ENCODE measurements at places on chromosomes 3 and 15. TPM values are rescaled to one million over a fixed set of nuclear protein-coding genes. Genes with fewer than 3 reads are reported as not detected.

Gene TOP2B
- total RNA-seq, result 109 TPM

Gene NSUN3
- total RNA-seq, result 19.9 TPM

Gene ALDH1A2
- not detected for total RNA-seq

Gene FAM43A
- 2.5 TPM for total RNA-seq

Gene SETMAR
- 12.5 TPM for total RNA-seq

- H3K27ac ChIP-seq, result no peak overlapping the region
- no peaks in the 10 kb centered on the region for H3K27me3 ChIP-seq
- H3K4me3 ChIP-seq, result no peak overlapping the region
- no peak for DNase-seq
These were observed 318.9 kb upstream of the IL12A start for GRCh38 chr3:159669766-159670165.

GRCh38 chr3:187296911-187297310 is 5.4 kb upstream of the MASP1 start:
- no peaks in the 10 kb centered on the region for H3K36me3 ChIP-seq
- H3K4me1 ChIP-seq, result no peaks in the 10 kb centered on the region
- no peaks in the 10 kb centered on the region for H3K27me3 ChIP-seq
- DNase-seq, result no peak

DNA sequence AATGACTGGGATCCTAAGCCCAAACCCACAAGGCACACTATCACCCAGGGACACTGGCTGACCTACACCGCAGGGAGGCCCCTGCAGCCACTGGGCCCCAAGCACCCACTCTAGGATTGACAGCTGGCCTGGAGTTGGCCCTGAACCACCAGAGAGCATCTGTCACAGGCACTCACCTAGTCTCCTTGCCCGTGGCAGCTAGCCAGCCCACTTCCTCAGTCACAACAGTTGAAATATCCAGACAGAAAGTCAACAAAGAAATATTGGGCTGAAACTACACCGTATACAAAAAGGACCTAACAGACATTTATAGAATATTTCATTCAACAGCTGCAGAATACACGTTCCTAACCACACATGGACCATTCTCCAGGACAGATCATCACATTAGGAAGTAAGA is 5.2 kb upstream of the SPINK8 start:
- DNase-seq, result no peak
- H3K27me3 ChIP-seq, result no peaks in the 10 kb centered on the region
- H3K27ac ChIP-seq, result no peak overlapping the region
- no peaks in the 10 kb centered on the region for H3K36me3 ChIP-seq
- no peak overlapping the region for H3K4me3 ChIP-seq
- H3K4me1 ChIP-seq, result no peaks in the 10 kb centered on the region

DNA sequence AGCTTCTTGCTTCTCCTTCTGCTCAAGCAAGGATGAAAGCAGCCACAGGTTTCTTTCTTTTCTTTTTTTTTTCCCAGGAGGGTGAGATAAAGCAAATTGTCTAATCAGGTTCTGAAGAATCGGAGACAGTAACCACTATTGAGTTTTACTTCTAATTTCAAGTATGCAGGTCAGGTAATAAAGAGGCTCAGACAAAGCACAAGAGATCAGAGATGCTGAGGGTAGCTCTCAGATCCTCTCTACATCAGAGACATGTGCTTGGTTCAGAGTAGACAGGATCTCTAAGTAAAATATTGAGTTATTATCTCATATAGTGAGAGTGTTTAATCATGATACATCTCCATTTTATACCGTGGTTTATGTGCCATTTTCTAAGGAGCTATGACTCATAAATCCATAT is 168.5 kb downstream of the NFKBIZ start:
- no peaks in the 10 kb centered on the region for H3K27me3 ChIP-seq
- no peak overlapping the region for H3K4me3 ChIP-seq
- H3K27ac ChIP-seq, result no peak overlapping the region
- DNase-seq, result no peak
- H3K36me3 ChIP-seq, result no peaks in the 10 kb centered on the region
- H3K4me1 ChIP-seq, result no peaks in the 10 kb centered on the region

DNA sequence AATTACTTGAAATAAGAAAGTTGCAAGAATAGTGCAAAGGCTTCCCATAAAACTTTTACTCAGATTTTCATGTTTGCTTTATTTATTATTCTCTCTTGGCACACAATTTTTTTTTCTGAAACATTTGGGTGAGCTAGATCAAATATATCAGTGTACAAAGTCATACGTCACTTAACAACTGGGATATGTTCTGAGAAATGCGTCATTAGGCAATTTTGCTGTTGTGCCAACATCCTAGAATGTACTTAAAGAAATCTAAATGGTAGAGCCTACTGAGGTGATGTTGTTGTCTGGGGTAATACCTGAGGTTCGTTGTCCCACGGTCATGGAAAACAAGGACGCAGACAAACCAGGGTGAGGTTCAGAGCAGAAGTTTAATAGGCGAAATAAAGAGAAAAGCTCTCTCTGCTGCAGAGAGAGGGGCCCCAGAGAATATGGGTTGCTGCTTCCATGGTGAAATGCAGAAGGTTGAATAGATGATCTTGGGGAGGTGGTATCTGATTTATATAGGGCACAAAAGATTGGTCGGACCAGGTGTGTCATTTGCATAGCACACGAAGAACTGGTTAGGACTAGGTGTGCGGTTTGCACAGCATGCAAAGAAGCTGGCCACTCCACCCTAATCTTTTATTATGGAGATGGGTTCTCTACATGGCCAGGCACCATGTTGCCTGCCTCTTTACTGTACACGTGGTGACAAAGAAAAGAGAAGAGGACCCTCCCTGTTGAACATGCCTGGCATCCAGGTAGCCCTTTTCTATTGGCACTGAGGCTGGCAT is 8.8 kb upstream of the GRAMD1C start:
- no peak overlapping the region for H3K4me3 ChIP-seq
- H3K27ac ChIP-seq, result no peak overlapping the region
- H3K27me3 ChIP-seq, result no peaks in the 10 kb centered on the region
- H3K4me1 ChIP-seq, result no peaks in the 10 kb centered on the region
- no peak for DNase-seq

All from naive thymus-derived CD4-positive, alpha-beta T cell (primary cell).